ENCODE measurements at places on chromosomes 6 and 20. TPM values are rescaled to one million over a fixed set of nuclear protein-coding genes. Genes with fewer than 3 reads are reported as not detected.
A peak's percentile ranks its signal among the peaks of the same experiment; 100 is the strongest.

GRCh38 chr20:19974630-19975435 lies 42.3 kb upstream of the NAA20 start:
- DNase-seq = peak; percentile 95

Gene MYBL2
- total RNA-seq = 16.4 TPM

Gene ARFGAP1
- total RNA-seq = 97.2 TPM

DNA sequence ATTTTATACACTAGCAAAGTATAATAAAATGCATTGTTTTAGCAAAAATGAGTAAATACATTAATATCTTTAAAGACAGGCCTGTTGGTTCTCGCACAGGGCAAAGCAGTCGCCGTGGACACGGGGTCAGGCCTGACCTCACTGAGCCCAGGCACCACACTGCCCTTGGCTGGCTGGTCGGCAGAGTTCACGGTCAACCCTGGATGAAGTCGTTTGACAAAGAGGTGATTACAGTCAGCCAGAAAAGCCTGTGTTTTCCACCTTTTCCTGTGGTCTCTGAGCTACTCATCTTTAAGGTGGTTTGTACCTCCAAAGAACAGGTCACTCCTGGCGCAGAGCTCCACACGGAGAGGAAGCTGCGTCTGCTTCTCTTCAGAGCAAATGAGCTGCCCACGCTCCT lies 191.5 kb downstream of the DLL1 start:
- DNase-seq = no peak

GRCh38 chr20:49466114-49466912 lies 16.2 kb downstream of the KCNB1 start:
- no peak for DNase-seq

- no peak for DNase-seq
These were observed 191.5 kb upstream of the RNF217 start for GRCh38 chr6:124770784-124771183.

DNA sequence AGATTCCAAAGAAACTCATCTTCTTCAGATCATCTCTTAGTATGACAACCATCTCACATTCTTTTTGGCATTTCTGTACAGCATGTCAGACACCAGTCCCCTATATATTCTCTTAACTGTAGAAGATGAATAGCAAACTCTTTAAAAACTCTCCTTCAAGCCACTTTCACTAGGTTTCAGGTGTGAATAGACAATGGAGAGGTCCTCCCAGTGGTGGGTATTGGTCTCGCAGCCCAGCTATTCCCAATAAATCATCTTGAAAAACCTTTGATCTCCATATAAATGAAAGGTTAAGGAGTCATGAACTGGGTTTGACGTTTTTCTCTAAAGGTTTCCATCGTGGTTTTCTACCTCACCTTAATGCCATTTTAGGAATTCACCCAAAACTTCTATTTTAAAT lies 180.0 kb downstream of the GJA1 start:
- no peak for DNase-seq

Gene CCN6
- not detected for total RNA-seq

Gene CLPSL1
- total RNA-seq = not detected

Gene SLC17A5
- total RNA-seq = 6.1 TPM

Gene NEDD9
- total RNA-seq = 4.4 TPM

Gene SMOC2
- total RNA-seq = not detected

- no peak for DNase-seq
These were observed 45.3 kb downstream of the QRSL1 start for GRCh38 chr6:106674541-106675229.

- DNase-seq = peak; percentile 40
These were observed 98.8 kb downstream of the SOD2 start for GRCh38 chr6:159594106-159594749.

GRCh38 chr20:45959126-45959525 lies 12.9 kb downstream of the ZNF335 start:
- DNase-seq = no peak

Gene PROKR2
- total RNA-seq = not detected

Gene FLOT1
- 73.7 TPM for total RNA-seq

Gene DYNLRB1
- total RNA-seq = 127 TPM
